ENCODE measurements at places on chromosomes 1 and 21. TPM values are rescaled to one million over a fixed set of nuclear protein-coding genes. Genes with fewer than 3 reads are reported as not detected.

The AMY2A gene
- total RNA-seq = not detected

The SYCP1 gene
- not detected for total RNA-seq

The COL9A2 gene
- 0.17 TPM for total RNA-seq

The SLC22A15 gene
- 0.91 TPM for total RNA-seq

The CELA3A gene
- total RNA-seq = not detected

The LAD1 gene
- 2.2 TPM for total RNA-seq

The KIF21B gene
- total RNA-seq = 2.1 TPM

Data from A549 treated with dexamethasone at 1 μM for 4 hours (cell line).